ENCODE measurements at places on chromosomes 3 and 15.

GRCh38 chr3:187902041-187902471 lies 156.8 kb upstream of the BCL6 start:
- no peak for DNase-seq

DNA sequence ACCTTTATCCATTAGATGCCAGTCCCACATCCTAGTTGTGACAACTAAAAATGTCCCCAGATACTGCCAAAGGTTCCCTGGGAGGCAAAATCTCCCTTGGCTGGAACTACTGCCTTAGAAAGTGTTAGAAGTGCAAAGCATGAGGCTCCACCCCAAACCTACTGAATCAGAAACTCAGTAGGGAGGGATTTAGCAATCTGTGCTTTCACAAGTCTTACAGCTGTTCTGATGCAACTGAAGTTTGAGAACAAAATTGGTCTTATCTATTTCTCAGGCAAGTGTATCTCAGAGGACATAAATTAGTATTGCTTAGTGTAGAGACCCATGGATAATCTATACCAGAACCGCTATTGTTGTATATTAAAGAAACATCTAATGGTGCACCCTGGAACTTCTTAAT lies 70.2 kb downstream of the CLDN1 start:
- no peak for DNase-seq

DNA sequence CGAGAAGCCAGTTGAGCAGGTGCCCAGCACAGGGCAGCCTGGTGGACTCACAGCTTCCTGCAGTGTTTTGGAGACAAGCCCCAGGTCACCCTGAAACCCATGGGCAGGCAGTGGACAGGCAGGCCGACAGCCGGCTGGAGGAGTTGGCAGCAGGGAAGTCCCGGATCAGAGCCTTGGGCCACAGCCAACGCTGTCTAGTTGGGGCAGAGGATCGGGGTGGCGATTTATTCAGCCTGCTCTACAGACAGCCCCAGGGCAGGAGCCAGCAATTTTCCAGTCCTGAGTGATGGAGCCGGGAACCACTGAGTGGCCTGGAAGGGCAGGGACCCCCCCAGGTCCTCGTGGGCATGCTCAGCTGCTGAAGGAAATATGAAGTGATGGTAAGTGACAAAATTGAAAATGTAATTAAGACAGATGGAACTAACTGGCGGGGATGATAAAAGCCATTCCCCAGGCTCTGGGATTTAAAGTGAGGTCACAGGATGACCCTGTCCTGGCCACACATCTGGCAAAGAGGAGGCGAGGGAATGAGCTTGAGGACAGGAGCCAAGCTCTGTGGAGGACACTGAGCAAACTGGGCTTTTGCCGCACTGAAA lies 34.4 kb upstream of the TBC1D21 start:
- no peak for DNase-seq

- no peak for DNase-seq
Measured at GRCh38 chr3:101120039-101120438, 126.8 kb upstream of the ABI3BP start.

- DNase-seq = no peak
Measured at GRCh38 chr3:46656778-46657556, 36.5 kb downstream of the ALS2CL start.

- no peak for DNase-seq
Measured at GRCh38 chr3:94308767-94309166, 245.9 kb downstream of the NSUN3 start.

DNA sequence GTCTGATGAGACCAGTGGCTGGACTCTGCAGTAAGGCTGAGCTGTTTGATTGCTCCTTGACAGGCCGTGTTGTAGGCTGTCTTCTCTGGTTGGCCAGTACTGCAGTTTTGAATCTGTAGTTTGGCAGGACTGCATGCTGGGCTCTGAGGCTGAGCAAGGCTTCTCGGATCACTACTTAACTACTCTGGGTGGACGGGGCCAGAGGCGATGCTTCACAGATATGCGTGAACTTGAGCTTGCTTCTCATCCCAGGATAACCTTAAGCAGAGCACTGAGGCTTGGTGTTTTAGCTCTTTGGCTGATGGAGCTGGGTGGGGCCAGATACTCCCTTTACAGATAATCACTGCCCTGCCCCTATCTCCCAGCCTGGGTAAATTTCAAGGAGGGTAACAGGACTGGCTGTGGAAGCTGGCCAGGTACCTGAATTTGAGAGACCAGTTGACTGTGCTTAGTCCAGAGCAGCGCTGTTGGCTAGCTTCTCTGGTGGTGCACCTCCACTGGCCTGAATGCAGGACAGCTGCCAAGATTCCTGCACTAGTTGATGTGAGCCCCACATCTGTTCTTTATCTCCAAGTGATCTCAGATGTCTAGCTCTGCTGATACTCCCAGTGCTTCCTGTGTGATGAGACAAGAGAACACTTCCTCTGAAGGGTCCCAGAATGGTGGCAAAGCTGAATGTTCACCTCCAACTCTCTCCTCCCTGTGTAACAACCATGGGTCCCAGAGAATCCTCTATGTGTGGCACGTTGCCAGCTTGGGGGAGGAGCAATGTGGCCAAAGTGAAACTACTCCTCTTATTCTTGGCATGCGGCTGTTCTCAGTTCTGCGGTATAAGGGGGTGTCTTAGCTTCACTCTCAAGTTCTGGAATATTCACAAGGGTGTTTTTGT lies 37.9 kb downstream of the RPL39L start:
- no peak for DNase-seq
